ENCODE measurements at places on chromosomes 5 and 9.

DNA sequence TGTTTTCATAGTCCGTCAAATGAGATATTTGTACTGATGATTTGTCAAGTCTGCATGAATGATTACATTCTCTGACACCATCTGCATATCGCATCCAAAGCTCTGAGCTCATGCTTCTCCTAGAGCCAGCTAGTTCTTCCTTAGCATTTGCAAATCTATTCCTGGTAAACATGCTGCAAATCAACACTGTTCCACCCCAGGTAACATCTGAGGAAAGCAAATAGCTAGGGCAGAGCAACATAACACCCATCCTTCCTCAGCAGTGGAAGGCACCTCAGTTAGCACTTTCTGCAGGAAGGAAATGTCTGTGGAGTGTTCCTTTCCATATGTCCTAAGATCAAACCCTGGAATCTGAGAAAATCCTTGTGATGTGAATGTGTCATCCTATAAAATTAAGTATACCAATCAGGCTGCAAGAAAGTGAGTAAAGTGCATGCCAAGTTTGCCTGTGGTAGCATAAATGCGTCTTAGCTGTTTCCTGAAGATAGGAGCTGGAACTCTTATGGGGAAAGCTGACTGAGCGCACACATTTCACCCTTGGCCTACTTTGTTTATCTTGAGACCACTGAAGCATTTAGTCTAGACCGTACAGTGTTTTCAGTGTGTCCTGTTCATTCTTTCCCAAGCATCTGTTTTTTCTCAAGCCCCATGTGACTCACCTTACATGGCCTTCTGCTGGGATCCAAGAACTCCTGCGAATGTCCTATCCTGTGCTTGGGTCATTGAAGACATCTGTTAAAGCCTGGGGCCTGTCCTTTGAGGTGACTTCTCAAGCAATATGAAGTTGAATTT, 50.9 kb upstream of the STARD4 start:
- no peak for DNase-seq

GRCh38 chr9:14207352-14207995, 106.5 kb downstream of the NFIB start:
- DNase-seq = no peak

- no peak for DNase-seq
Observed at GRCh38 chr5:127744241-127744640, 41.0 kb downstream of the CCDC192 start.

- DNase-seq = no peak
Observed at GRCh38 chr9:68648971-68649370, 56.1 kb upstream of the PIP5K1B start.

DNA sequence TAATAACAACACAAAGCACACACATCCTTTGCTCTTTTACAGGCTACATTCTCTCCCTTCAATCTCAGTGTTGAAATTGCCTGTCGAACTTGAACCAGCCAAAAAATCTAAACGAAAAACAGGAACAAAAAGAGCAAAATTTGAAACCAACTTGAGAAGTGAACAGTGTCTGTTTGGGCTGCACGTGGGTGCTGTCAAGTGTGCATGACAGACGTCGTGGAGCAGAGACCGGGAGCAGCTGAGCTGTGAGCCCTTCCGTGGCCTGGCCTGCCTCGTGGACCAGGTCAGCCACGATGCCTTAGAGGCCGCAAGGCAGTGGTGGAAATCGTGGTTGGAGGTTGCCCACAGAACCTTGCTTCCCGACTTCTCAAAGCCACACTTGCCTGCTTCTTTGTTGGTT, 34.8 kb upstream of the DENND1A start:
- DNase-seq = no peak

- no peak for DNase-seq
Observed at GRCh38 chr9:96062031-96062430, 186.5 kb downstream of the ERCC6L2 start.

DNA sequence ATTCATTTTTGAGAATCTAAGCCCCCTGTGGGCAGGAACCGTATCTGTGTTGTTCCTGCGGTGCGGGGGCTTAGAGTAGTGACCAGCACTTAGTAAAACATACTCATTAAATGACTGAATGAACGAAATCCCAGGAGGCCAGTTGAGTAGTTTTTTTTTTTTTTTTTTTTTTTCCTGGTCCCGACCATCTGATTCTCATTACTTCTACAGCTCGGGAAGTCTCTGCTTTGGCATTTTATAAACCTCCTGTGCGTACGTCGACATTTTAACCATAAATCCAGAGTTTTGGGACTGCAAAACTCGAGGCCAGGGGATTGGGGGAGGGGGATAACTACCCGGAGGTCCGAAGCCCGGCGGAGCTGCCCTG, 31.5 kb upstream of the SPRY4 start:
- DNase-seq = no peak

DNA sequence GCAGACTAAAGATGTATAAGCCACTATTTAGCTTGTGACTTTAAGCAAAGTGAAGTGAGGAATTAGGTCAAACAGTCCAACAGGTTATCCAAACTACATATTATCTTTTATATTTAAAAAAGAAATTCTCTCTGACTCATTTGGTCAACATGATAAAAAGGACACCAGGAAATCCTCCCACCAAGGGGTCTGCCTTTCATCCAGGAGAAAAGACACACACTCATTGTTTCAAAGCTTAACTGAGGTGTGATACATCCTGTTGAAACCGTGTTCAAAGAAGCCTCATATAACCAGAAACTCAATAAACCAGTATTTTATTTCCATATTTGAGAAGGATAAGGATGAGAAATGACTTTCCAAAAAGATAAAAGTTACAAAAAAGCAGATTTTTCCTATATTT, 417.1 kb downstream of the HCN1 start:
- no peak for DNase-seq

DNA sequence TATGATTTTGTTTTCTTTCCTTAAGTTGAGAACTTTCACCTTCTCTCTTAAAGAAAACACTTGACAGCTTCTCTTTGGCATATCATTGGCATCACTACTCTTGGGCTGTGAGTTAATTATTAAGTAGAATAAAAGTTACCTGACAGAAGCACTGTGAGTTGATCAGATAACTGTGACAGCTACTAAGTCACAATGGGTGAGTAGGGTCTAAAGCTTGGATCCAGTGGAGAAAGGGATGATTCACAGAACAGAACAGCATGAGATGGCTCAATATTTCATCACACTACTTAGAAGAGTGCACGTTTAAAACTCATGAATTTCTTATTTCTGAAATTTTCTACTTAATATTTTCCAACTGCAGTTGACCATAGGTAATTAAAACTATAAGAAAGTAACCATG, 268.5 kb upstream of the NMUR2 start:
- DNase-seq = no peak

- DNase-seq = no peak
Observed at GRCh38 chr5:52837068-52837467, 49.4 kb downstream of the ITGA1 start.

DNA sequence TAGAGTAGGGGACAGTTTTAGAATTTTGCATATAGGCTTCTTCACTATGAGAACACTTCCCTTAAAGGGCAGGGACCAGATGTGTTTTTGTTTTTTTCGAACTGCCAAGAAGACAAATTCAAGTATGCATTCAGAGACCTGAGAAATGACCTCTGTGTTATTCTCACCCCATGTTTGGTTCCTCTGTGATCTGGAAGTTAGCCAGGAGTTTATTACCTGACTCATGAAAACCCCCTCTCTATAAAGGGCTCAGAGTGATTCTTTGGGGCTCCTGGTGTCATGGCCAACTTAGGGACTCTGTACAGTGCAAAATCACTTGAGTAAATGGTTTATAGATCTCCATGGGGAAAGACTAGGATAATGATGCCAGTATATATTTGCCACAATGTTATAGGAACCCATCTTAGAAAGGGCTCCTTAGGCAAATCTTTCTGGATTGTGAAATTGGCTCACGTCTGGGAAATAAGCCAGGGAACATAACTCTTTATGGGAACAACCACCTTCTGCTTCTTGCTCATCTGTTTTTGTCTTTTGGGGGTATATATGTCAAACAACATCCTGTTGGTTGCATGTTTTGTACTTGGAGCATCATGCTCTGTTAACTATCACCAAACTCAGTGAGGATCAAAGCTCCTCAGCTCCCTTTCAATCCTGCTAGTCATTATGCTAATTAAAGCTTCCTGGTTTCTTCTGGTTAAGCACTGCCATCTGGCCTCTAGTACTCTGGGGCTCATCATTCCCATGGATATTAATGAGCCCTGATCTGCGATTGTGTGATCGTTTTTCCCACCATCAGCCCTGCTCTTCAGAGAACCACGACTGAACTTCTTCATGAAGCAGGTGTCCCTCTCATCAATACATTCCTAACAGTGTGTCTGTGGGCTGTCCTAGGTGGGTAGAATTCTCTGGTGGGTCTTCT, 173.4 kb upstream of the CDH12 start:
- no peak for DNase-seq

DNA sequence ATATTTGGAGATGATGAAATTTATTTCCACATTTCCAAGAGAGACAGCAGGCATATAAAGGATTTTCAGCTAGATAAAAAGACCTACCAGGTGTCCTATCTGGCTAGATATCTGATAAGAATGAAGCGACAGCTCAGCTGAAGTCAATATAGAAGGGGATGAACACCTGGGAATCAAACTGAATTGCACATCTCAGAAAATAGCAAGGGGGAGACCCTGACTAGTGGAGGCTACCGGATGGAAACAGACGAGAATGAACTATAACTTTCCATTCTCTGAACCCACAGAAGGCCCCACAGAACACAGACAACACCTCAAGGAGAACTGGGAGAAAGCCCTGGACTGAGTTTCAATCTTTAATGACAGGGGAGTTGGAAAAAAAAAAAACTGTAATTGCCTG, 51.1 kb downstream of the CPLANE1 start:
- no peak for DNase-seq

DNA sequence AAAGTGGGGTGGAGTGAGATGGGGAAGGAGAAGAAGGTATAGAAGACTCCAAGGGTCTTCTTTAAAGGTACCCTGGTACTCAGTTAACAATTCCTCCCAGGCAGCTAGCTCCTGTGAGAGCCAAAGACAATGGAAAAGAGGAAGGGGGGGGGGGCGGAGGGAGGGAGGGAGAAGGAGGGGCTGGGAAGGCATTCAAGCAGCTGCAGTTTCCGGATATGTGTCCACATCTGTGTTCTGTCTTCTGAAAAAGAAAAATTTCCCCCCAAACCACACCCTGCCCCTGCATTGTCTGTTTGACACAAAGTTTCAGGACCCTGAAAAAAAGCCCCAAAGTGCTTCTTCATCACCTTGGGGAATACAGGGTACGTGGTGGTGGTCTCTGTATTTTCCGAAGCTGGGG, 11.1 kb downstream of the SPRY4 start:
- no peak for DNase-seq

GRCh38 chr5:170353011-170353761, 36.0 kb downstream of the KCNMB1 start:
- no peak for DNase-seq

- DNase-seq = no peak
Observed at GRCh38 chr5:39518516-39518915, 93.7 kb upstream of the DAB2 start.

- no peak for DNase-seq
Observed at GRCh38 chr5:113340537-113340936, 94.3 kb downstream of the TSSK1B start.

DNA sequence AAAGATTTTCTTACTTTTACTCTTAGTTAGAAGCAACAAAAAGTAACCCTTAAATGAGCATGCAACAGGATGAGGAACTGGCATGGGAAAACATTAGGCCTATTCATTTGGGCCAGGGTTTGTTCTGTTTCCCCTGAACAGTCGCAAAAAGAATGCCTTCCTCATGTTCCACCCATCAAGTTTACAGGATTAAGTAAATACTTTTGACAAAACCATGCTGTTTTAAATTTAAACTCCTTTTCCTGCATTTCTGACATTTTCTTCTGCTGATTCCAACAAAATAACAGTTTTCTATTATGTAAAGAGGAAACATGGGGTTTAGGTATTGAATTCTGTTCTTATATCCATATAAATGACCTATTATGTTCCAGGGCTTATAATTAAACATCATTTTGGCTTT, 236.6 kb upstream of the ACTBL2 start:
- DNase-seq = no peak

GRCh38 chr9:115411516-115411915, 293.6 kb upstream of the TNC start:
- no peak for DNase-seq

- no peak for DNase-seq
Observed at GRCh38 chr5:54570916-54571315, 53.4 kb downstream of the SNX18 start.

DNA sequence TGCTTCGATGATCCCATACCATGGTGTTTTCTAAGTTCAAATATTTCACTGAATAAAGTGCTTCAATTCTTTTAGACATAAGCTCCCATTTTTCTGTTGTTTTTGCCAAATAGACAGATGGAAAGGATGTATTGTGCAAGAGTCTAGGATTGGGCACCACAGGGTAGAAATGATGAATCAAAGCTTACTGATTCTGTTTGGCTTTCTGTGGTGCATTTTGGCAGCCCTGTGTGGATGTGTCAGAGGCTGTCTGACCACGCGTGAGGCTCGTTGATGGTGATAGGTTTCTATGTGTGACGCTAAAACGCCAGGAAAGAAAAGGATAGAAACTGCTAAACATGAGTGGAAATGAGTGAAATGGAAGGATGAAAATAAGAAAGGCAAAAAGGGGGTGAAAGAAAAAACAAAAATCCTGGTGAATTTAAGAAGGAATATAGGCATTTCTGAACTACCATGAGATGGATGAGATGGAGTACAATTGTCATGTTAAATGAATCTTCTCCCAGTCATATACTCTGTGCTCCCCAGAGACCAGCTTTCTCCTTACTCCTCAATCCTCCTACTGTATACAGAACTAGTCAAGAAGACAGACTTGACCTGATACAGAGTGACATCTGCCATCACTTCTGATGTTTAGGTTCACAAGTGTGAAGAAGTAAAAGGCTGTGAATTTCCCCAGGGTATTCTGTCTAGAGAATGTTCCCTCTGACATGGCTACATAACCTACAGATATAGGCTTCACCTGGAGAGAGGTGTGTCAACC, 54.4 kb downstream of the ANKH start:
- DNase-seq = no peak

DNA sequence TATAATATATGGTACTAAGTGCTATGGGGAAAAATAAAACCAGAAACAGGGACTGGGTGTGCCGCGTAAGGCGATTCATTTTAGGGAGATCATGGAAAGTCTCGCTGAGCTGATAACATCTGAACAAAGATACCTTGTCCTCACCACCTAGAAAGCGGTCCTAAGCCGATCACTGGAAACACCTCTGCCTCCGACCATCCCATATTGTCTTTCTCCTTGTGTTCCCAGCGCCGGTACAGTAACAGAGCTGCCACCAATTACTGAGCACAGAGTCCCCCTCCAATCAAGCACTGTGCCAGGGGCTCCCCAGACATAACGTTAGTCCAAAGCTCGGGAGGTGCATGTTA, 704 bp downstream of the CCDC112 start:
- no peak for DNase-seq

GRCh38 chr5:102341681-102342288, 45.7 kb upstream of the SLCO4C1 start:
- DNase-seq = no peak
